ENCODE measurements at places on chromosomes 5 and 9.

DNA sequence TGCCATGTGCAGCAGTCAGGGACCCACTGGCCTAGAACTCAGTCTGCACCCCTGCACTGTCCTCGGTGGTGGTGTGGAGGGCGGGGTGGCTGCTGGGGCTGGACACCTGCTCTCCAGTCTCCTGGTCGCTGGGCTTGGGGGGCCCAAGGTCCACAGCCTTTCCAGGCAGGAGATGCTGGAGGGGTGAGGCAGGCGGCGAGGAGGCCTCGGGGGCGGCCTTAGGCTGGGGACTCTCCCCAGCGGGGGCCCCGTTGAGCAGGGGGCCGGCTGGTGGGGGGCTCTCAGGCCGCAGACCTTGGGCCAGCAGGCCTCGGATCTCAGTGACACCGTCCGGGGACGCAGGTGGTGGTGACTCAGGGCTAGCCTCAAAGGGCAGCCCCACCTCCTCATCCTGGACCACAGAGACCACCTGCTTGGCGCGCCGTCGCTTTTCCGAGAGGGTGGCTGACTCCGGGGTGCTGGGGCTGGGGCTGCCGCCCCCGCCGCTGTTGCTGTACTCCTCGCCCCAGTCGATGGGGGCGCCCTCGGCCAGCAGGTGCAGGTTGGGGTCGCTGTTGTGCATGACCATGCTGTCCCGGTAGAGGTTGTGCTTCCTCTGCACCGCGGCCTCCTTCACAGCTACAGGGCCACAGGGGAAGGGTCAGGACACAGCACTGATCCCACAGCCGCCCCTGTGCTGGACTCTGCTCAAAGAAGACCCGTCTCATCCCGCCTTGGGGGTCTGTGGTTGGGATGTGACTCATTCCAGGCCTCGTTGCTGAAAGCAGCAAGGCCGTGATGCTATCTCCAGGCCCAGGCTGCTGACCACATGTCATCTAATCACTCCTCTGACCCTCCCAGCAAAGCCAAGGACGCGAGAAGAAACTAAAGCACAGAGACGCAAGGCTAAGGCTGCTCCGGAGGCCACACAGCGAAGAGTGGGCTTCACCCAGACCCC, 55.8 kb downstream of the LRSAM1 start:
- no peak for DNase-seq

- no peak for DNase-seq
These were observed 54.5 kb upstream of the IL17B start for GRCh38 chr5:149433524-149434131.

DNA sequence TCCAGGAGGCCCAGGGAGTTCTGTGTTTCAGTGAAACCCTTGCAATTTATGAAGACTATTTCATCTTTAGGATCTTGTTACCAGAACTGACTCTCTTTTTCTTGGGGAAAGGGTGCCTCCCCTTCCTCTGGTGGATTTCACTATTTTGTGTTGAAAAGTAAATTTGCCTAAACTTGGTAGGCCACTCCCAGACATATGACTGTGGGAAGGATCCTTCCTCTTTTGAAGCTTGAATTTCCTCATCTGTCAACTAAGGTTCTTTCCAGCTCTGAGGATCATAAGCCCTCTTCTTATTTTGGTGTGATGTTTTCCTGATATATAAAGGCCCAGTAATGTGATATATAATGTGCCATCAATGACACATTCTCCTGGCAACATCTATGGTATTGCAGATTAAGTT, 59.1 kb upstream of the ZFAND5 start:
- DNase-seq = no peak

- DNase-seq = no peak
These were observed 44.6 kb upstream of the FOXE1 start for GRCh38 chr9:97808415-97808814.

GRCh38 chr5:124053340-124053739, 541.4 kb downstream of the CSNK1G3 start:
- no peak for DNase-seq

DNA sequence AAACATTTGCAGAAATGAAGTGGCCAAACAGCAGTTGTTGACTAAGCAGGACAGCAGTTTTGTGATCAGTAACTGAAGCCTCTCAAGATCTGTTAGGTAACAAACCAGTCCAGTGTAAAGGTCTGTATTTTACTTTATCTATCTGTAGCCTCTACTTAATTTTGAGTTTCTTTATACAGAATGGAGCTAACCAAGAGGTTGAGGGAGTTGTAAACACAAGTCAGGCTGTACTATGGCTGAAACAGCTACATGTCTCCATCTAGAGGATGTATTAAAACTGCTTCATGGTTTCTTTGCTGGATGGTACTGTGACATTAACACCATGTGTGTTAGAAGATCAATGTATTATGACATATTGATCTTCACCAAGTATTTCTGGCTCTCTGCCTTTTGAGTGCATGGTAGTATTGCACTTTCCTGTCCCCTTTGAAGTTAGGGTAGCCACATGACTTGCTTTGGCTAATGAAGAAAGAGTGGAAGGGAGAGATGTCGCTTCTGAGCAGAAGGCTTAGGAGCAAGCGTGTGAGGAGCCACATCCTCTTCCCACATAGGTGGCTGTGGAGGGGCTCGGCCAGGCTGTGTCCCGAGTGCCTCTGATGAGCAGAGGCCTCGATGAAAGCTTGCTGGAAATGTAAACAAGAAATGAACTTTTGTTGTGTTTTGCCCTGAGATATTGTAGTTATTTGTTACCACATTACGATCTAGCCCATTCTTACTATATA, 105.6 kb upstream of the PCA3 start:
- no peak for DNase-seq

- no peak for DNase-seq
These were observed 22.2 kb upstream of the CMBL start for GRCh38 chr5:10329820-10330481.

DNA sequence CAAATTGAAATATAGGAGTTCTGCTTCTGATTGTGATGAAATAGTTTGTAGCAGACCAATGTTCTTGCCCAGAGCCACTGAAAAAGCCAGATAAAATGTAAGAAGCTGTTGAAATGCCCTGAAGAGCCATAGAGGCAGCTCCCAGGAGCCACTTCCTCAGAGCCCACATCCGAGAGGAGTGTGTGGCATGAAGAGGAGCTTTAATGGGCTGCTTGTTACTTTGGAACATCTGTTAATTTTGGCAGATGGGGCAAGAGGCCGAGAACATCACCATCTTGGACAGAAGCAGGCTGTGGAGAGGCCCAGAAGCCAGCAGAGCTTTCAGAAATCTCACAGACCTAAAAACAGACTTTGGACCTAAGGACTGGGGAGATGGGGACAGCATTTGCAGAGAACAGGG, 370.8 kb downstream of the GADD45G start:
- no peak for DNase-seq

DNA sequence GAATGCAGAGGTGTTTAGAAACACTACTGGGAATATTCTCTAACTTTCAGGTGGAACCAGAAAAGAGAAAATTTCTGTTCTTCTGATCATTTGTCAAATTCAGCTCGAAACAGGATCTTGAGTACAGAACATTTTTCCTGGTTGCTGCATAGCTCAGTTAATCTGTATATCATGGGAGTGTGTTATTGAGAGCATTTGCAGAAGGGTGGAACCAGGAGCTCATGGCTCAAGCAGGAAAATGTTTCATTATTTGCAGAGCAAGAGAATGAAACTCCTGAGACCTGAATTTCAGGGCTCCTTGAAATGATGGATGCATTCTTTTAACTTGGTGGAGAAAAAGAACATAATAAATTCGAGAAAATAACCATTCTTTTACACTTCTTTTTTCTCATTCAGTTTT, 97.9 kb downstream of the AOPEP start:
- no peak for DNase-seq

DNA sequence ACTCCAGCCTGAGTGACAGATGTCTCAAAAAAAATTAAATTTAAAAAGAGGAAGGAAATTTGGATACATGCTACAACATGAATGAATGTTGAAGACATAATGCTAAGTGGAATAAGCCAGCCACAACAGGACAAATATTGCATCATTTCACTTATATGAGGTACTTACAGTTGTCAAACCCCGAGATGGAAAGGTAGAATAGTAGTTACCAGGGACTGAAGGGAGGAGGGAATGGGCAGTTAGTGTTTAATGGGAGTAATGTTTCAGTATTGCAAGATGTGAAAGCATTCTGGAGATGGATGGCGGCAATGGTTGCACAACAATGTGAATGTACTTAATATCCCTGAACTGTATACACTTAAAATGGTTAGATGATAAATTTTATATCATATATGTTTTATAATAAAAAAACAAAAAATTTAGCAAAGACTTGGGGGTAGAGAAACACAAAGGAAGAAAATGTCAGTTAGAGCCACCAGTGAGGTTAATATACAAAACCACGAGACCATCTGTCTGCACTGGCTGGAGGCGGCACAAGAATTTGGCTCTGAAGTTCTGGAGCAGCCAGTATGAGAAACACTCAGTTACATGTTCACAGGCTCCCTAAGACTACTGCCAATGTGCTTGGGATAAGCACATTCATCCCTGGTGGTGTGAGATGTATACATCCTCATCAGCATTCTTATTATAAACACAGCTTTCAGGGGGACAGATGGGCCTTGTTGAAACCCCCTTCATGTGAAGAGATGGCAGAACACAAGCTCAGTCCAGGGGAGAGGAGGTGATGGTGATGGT, 37.0 kb upstream of the RPS23 start:
- DNase-seq = no peak

DNA sequence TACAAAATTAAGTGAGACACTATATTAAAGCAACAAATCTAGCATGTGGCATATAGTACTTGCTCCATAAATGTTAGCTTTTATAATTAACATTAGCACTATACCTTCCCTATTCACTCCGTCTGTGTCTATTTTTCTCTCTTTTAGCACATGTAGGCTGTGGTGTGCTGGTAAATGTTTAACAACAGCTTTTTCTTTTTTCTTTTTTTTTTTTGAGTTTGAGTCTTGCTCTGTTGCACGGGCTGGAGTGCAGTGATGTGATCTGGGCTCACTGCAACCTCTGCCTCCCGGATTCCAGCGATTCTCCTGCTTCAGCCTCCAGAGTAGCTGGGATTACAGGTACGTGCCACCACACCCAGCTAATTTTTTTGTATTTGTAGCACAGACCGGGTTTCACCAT, 62.1 kb downstream of the SPRY4 start:
- no peak for DNase-seq

DNA sequence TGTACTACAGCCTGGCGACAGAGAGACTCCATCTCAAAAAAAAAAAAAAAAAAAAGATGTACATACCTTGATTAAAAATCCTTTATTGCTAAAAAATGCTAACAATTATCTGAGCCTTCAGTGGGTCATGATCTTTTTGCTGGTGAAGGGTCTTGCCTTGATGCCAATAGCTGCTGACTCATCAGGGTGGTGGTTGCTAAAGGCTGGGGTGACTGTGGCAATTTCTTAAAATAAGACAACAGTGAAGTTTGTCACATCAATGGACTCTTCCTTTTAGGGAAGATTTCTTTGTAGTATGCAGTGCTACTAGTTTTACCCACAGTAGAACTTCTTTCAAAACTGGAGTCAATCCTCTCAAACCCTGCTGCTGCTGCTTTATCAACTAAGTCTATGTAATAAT, 33.9 kb upstream of the OTULINL start:
- no peak for DNase-seq

- DNase-seq = no peak
These were observed 64.0 kb downstream of the ARHGEF28 start for GRCh38 chr5:73690015-73690414.

DNA sequence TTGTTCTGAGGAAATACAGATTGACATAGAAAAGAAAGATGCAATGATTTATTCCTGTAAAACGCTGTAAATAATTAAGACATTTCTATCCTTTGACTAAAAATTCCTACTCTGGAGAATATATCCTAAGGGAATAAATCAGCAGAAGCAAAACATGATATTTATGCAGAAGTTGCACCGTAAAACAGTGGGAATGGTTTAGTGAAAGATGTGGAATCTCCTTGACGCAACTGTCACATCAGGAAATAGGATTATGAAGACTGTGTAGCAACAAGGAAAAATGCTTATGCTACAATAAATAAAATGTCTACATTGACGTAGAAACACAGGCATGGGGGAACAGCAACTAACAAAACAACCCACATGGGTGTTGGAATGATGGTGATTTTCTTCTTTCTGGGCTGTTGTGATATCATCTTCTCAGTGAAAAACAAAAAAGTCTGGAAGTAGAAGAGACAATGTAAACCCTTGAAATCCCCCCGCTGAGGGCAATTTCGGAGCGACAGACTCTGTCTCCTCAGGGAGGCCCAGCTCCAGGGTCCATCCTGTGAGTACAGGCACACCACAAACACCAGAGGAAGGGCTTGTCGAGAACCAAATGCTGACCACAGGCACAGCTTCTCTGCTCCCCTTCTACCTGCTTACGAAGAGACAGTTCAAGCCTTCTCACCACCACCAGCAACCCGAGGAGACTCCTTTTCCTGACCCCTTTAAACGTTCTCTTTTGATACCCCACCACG, 25.2 kb downstream of the COL23A1 start:
- DNase-seq = no peak

DNA sequence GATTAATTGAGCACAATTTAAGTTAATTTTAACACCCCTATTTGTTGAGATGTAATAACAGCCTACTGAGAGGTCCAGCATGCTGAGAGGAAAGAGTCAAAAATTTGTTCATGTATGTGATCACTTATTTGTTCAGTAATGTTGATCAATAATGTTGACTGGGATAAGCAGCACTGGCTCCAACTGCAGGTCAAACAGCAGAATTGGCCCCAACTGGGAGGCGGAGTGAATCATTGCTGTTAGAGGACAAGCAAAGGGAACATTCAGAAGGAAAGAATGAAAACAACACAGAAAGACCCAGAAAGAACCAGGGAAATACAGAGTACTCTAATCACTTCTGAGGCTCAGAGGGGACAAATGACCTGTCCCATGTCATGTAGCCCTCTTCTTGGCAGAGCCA, 221.1 kb downstream of the COMMD10 start:
- DNase-seq = no peak

GRCh38 chr5:168580227-168580508, 1.0 kb upstream of the PANK3 start:
- no peak for DNase-seq

- DNase-seq = no peak
These were observed 282.3 kb downstream of the TMEM167A start for GRCh38 chr5:82794876-82795275.

DNA sequence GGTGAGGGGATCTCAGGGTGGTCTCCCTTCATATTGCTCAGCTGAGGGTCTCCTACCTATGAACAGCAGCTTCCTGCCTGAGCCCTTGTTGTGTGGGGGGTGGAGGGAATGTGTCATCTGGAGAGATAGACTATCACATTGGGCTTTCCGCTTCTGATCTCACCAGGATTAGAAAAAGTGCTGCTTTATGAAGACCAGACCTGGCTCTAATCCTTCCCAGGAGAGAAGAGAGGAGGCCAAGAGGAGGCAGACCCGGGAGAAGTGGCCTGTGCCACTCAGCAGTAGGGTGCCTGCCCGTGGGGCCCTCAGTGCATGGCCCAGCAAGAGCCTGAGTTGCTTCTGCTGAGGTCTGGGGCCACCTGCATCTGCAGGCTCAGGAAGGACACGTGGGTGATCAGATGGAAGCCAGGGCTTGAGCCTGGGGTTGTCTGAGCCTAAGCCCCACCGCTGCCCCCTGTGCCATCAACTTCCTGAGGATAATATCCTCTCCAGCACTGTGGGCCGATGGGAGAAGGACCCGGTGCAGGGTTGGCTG, 22.1 kb upstream of the COL5A1 start:
- no peak for DNase-seq
